ENCODE measurements at places on chromosomes 6 and 20.

DNA sequence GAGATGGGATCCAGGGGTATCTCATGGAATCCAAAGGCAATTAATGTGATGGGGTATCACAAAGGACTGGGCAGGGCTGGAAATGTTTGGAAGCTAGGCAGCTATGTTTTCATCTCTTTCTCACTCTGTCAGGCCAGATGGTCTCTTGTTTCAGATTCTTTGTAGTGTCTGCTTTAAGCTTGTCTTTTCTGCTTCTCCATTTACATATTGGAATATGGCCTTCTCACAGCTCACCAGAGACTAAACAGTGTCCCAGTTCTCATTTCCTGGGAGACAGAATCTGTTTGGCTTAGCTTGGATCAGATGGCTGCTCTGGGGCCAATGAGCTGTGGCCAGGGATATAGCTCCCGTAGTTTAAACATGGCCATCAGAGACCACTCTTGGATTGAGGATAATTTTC, 78.9 kb downstream of the SLC35F1 start:
- no peak for DNase-seq

GRCh38 chr6:1405221-1405620, 15.8 kb downstream of the FOXF2 start:
- no peak for DNase-seq

GRCh38 chr20:58604128-58604881, 46.8 kb upstream of the STX16 start:
- DNase-seq, result no peak

- no peak for DNase-seq
Measured at GRCh38 chr20:25313593-25313992, 65.7 kb downstream of the PYGB start.

All from HCEC 1CT (cell line).